ENCODE measurements at places on chromosomes 6 and 20. TPM values are rescaled to one million over a fixed set of nuclear protein-coding genes. Genes with fewer than 3 reads are reported as not detected.
A peak's percentile ranks its signal among the peaks of the same experiment; 100 is the strongest.

PPP1R16B gene
- total RNA-seq = 10.4 TPM

PGC gene
- total RNA-seq = not detected

NKAIN4 gene
- not detected for total RNA-seq

CYP39A1 gene
- total RNA-seq = 3.5 TPM

GRCh38 chr6:131510094-131510493 is 62.9 kb upstream of the ARG1 start:
- no peak for DNase-seq

DNA sequence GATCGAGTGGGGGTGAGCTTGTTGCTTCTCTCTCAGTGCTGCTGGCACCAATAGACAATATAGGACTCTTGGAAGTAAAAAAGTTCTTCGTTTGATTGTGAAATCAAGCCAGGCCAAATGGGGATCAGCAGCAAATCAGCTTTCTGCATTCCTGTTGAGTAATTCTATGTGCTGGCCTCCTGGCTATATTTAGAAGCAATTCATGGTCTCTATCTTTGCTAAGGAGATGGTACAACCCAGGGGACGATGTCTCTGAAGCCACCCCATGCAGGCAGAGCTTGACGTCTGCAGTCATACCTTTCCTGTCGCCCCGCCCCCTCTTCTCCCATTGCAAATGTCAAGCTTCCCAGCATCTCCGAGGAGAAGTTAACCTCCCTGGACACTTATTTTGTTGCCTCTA is 199.1 kb downstream of the SCP2D1 start:
- peak; percentile 41 for DNase-seq

GSTA1 gene
- total RNA-seq = not detected

- no peak for DNase-seq
These were observed 396.2 kb downstream of the CD83 start for GRCh38 chr6:14513496-14514393.

DNA sequence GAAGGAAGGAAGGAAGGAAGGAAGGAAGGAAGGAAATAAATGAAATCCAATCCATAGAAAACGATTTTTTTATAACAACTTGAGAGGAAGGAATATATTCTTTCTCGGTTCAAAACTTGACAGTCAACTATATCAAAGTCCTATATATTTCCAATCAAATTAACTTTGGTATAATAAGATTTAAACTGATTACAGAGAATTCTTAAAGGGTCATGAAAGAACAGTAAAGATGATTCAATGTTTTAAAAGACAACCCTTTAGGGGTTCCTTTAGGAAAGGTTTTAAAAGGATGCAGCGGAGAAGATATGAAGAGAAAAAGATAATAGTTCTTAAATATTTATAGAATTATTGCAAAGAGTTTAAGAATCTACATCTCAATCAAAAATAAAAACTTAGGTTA is 61.2 kb downstream of the ME1 start:
- DNase-seq = no peak

- DNase-seq = no peak
These were observed 11.5 kb downstream of the GRM1 start for GRCh38 chr6:146040360-146040759.

GINM1 gene
- 44.8 TPM for total RNA-seq

ZBP1 gene
- total RNA-seq = 2.4 TPM

DNA sequence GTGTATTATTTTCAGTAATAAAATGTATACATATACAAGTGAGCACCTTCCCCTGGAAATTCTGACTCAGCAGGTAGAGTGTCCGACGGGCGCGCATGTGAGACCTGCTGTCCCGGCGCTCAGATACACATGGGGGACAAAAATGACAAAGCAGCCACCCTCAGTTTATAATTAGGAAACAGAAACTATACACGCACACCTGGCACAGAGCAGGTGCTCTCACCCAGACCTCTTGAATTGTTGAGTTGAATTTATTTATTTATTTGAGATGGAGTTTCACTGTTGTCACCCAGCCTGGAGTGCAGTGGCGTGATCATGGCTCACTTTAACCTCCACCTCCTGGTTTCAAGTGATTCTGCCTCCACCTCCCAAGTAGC is 180.4 kb downstream of the ZDHHC14 start:
- DNase-seq = no peak

GRCh38 chr6:24802271-24803059 is 3.7 kb upstream of the ARMH2 start:
- no peak for DNase-seq

GRCh38 chr6:13766201-13766634 is 48.1 kb downstream of the MCUR1 start:
- no peak for DNase-seq

GRCh38 chr6:25934156-25934555 is 3.7 kb upstream of the SLC17A2 start:
- no peak for DNase-seq

DNA sequence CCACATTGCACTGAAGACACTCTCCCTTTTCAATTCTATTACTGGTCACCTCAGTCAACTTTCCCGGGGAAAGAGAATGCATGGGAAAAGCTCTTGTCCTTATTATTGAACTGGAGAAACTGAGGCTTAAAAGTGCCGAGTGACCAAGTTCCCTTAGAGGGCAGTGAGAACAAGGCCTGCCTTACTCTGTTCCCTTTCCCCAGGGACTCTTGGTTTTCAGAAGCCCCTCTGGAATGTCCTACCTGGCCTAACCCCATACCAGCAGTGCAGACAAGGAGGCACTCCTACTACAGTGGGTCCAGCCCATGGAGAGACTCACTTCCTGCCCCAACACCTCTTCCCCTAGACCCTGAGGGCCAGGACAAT is 6.1 kb downstream of the SRXN1 start:
- DNase-seq = no peak

DCDC2 gene
- 15.2 TPM for total RNA-seq

DNA sequence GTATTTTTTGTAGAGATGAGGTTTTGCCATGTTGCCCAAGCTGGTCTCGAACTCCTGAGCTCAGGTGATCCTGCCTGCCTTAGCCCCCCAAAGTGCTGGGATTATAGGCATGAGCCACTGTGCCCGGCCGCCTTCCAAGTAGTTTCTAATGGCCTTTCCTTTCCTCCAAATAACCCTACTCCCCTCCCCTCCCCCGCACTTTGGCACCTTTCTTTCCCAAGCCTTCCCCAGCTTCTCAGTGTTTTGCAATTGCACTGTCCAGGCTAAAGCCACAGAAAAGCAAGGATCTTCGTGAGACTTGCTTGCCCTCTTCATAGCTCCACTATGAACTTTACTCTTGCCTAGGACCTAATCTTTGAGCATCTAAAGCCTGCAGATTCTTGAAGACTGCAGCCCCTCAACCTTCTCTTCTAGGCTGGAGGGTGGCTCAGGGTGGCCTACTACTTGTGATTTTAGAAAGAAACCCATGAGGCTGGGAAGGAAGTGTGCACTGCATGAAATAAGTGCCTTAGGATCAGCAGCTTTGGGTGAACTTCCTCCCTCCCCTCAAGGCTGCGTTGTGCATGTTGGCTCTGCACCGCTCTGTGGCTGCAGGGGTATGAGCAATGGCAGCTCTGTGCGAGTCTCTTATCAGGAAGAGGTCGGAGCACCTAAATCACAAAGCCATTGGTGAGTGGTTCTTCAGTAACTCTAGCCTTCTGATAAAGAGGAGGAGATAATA is 152.4 kb upstream of the SNX9 start:
- no peak for DNase-seq

GRCh38 chr6:68114463-68115047 is 520.5 kb upstream of the ADGRB3 start:
- DNase-seq = no peak

GRCh38 chr6:81636930-81637568 is 115.4 kb downstream of the TENT5A start:
- DNase-seq = no peak

GRCh38 chr20:39289316-39289715 is 327.2 kb downstream of the DHX35 start:
- no peak for DNase-seq

DNA sequence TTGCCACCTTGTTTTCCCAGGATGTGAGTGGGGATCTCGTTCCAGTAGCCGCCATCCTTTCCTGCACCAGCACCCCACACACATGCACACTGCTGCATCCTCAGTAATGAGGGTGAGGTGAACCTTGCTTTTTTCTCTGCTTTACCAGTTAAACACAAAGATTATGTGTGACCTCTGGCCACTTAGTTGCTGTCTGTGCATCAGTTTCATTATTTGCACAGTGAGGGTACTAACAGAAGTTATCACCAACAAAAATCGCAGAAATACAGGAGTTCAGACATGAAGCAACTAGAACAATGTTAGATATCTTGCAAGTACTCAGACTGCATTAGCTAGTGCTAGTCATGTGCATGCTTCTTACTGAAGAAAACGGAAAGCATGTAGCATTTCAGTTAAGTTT is 17.4 kb upstream of the DACT2 start:
- DNase-seq = no peak

MAK gene
- total RNA-seq = 0.16 TPM

DNA sequence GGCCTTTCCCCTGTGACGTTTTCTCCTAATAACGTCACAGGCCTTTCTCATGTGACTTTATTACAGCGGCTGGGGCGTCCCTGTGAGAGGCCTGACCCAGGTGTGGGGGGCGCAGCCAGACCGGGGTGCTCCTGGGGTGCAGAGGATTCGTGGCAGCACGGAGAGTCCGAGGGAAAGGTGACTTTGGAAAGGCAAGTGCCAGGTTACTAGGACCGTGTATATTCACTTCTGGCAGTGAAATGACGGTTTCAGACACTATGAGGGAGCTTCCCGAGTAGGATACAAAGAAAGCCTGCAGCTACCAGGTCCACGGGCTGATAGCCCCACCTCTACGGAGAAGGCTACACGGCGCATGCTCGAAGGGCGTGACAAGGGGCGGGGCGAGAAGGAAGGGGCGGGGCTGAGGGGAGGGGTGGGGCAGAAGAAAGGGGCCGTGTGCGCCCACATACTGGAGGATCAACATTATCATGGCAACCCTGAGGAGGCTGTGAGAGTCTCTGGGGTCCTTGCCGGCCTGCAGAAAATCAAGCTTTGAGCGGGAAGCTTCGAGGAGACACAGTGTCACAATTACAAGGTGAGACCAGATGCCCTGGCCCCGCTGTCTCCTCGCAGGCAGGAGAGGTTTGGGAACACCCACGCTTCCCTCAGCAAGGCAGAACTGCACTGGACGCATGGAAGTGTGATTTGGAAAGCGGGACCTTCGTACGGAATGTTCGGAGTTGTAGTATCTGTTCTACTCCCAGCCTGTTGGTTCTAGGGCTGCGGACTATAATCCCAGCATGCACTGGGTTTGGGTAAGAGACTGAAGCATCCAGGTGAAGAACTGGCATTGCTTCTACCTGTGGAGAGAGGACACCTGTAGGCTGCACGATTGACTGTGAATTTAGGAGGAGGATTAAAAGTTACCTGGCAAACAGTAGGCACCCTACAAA is 54.4 kb upstream of the ZNF337 start:
- peak; percentile 77 for DNase-seq

DNA sequence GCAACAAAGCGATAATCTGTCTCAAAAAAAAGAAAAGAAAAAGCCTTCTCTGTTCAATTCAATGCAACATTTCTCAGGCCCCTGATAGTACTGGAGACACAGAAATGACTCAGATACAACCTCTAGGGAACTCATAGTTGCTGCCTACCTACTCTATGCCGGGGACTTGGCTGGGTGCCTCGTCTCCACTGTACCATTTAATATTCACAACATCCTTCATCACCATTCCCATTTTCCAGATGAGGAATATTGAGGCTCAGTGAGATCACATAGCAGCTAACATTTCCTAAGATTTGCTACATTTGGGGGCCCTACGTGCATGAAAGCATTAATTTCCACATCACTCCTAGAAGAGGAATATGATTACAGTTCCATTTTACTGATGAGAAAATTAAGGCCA is 7.5 kb downstream of the NOL4L start:
- DNase-seq = no peak

DNA sequence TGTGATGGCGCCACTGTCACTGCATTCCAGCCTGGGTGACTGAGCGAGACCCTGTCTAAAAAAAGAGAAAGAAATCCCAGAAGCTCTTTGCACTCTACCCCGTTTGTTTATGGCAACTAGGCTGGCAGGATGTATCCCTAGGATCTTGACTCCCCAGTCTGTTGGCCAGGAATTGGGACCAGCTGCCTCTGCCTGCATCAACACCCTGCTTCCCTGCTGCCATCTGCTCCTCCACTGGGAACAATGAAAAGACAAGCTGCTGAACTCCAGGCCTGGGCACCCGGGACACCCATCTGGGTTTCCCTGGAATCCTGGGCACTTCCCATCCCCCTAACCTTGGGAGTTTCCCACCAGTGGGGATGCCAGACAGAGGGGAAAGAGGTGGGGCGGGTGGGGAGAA is 64.9 kb downstream of the CPNE5 start:
- DNase-seq = no peak

Data from ureter (tissue), 1 donor.